Stimulated activated naive B cell treated with anti-CD40 and anti-IgM and Interleukin-4, amounts not matched to agents 10 μg/mL and 1 μg/mL and 100 μg/mL, for 72 hours (primary cell): ENCODE measurements at places on chromosomes 1 and 21.

GRCh38 chr1:101757985-101758384 is 238.7 kb downstream of the OLFM3 start:
- no peak for DNase-seq

DNA sequence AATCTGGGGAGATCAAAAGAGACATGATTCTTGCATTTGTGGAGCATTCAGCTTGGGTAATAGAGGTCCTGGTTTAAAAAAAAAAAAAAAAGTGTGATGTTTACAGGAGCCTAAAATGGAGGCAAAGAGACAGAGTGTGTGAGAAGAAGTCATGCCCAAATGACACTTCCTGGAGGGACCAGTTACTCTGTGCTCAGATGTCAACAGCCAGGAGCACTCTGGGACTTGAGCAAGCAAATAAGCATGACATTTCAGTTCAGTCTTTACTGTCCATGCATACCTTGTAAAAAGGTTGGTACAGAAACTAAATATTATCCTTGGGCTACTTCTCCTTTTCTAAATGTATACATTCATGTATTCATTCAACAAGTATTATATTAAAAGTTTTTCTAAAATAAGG is 25.2 kb upstream of the ADGRL2 start:
- no peak for DNase-seq

DNA sequence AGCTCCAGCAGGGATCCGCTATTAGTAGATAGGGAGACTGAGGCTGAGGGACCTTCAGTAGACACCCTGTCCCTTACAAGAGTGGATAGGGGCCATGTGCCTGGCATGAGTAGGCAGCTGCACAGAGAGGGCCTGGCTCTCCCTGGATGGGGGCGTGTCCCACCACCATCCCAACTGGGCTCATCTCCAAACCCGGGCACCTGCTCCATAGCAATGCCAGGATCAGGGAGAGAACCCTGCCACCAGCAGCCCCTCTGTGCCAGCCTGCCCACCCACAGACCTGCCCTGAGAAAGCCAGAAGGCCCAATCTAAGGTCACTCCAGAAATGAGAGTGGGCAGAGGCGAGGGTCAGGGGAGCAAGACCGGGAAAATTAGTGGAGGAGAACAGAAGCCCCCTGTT is 121.3 kb downstream of the GRIK3 start:
- no peak for DNase-seq

DNA sequence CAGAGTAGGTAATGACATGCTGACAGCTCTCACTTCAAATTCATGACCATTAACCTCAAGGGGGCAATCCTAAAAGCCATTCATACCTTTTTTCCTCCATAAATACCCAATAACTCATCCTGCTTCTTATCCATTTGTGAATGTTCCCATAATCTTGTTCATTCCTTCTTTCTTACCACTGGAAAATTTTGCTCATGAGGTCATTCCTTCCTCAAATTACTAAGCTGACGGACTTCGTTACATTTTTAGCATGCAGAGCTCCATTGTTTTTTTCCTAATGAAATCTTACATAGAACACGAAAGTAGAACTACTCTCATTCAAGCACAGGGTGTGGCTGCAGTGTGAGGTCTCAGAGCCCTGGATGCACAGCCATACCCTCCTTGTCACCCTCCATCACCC is 276.5 kb upstream of the DPYD start:
- no peak for DNase-seq

GRCh38 chr1:230139741-230140140 is 72.7 kb downstream of the GALNT2 start:
- no peak for DNase-seq

- DNase-seq: no peak
Measured at GRCh38 chr1:179187735-179188471, 41.6 kb downstream of the ABL2 start.

DNA sequence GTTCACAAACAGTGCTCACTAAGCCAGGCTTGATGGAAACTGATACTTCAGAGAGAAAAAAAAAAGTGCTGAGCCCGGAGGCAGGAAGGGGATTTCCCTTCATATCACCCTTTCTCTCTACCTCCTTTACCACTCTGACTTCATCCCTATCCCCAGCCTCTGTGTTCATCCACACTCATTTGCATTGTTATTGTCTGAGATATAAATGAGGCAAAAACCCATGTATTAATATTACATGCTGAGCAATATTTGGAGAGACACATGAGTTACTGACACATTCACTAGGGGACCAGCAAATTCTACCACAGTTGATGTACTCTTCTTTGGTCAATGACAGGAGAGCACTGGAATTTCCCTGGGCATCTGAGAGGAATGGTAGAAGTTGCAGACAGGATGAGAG is 175.8 kb downstream of the TNFSF18 start:
- no peak for DNase-seq

DNA sequence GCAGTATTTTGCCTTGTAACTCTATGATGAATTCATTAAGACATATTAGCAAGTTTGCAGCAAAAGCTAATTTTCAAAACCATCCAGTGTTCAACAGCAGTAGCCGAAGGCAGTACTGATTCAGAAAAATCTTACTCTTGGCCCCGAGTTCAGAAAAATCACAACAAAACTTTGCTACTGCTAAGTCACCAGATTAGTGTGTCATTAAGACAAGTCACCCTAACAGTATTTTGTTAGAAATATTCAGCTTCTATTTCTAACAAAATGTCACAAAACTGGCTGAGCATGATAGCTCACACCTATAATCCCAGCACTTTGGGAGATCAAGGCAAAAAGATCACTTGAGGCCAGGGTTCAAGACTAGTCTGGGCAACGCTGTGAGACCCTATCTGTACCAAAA is 8.2 kb downstream of the GTF2B start:
- no peak for DNase-seq

GRCh38 chr1:65048335-65048734 is 82.0 kb upstream of the JAK1 start:
- DNase-seq: no peak

DNA sequence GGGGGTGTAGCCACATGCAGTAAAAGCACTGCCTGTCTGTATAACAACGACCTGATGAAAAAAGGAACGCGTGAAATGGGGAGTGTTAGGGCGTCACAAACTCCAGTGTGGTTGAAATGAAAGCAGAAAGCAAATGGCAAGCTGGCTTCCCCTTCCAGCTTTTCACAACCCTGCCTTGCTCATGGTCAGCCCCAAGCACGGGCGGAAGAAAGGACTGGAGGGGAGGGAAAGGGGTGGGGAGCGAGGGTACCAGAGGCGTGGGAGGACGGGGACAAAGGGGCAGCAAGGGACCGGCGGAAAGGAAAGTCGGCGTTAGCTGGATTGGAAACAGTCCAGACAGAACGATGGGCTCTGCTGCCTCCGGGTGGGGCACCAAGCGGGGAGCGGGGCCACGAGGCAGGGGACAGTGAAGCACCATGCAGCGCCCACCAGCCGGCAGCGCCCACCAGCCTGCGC is 9.6 kb downstream of the VPS26C start:
- DNase-seq: no peak
